ENCODE measurements at places on chromosomes 1 and 21. TPM values are rescaled to one million over a fixed set of nuclear protein-coding genes. Genes with fewer than 3 reads are reported as not detected.

Gene INAVA
- 152 TPM for total RNA-seq

GRCh38 chr21:33238146-33238545, 8.4 kb downstream of the IFNAR2 start:
- DNase-seq = no peak

Gene SLFNL1
- 0.60 TPM for total RNA-seq

GRCh38 chr1:165595246-165595938, 35.6 kb upstream of the MGST3 start:
- no peak for DNase-seq

DNA sequence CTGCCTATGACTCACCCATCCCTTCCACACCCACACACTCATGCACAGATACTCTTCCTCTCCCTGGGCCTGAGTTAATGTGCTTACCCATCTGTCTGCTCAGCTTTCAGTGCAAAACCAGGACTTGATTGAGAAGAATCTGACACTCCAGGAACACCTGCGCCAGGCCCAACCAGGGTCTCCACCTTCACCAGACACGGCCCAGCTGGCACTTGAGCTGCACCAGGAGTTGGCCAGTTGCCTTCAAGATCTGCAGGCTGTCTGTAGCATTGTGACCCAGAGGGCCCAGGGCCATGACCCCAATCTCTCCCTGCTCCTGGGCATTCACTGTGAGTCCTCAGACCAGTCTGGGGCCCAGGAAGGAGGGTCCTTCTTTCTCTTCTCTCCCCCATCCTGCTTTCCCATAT, 3.5 kb upstream of the SH3BGRL3 start:
- no peak for DNase-seq

DNA sequence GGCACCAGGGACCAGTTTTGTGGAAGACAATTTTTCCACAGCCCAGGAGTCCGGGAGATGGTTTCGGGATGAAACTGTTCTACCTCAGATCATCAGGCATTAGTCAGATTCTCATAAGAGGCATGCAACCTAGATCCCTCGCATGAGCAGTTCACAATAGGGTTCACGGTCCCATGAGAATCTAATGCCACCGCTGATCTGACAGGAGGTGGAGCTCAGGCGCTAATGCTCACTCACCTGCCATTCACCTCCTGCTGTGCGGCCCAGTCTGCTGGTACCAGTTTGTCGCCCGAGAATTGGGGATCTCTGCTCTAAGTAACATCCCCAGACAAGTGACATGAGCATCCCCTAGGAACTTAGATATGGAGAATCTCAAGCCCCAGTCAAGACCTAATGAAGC, 180.7 kb downstream of the COQ8A start:
- peak; percentile 23 for DNase-seq

- no peak for DNase-seq
Observed at GRCh38 chr1:154741741-154742495, 128.2 kb downstream of the KCNN3 start.

Gene ZNF593OS
- 0.29 TPM for total RNA-seq

- DNase-seq = no peak
Observed at GRCh38 chr1:99456536-99456935, 189.4 kb upstream of the PALMD start.

Gene AMY1B
- total RNA-seq = not detected

GRCh38 chr21:41597227-41597626, 89.3 kb upstream of the TMPRSS2 start:
- no peak for DNase-seq

GRCh38 chr21:43331111-43331961, 95.6 kb downstream of the SIK1 start:
- no peak for DNase-seq

- peak; percentile 77 for DNase-seq
Observed at GRCh38 chr1:58768971-58769808, 14.7 kb downstream of the JUN start.

- DNase-seq = no peak
Observed at GRCh38 chr1:151716771-151717631, at the start of gene CELF3. Gene CELF3, minus strand, starts transcription at chr1:151716803. Its CDS starts 783 bp downstream, at chr1:151716020.

DNA sequence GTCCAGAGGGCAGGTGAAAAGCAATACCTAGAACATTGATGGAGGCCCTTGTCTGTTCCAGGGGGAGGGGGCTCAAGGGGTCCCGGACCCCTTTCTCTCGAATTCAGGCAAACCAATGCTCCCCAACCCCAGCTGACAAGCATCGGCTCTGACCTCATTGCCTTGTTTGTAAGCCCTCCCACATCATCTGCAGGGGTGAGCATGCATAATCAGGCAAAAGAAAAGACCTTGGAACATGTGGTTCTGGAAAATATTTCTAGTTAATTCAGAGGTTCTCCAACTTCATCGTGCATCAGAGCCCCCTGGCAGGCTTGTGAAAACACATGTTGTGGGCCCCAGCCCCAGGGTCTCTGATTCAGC, 231.3 kb downstream of the TOMM20 start:
- DNase-seq = no peak

GRCh38 chr1:231041719-231042261, 1.7 kb upstream of the FAM89A start:
- DNase-seq = no peak

Gene KCNT2
- total RNA-seq = 6.0 TPM

DNA sequence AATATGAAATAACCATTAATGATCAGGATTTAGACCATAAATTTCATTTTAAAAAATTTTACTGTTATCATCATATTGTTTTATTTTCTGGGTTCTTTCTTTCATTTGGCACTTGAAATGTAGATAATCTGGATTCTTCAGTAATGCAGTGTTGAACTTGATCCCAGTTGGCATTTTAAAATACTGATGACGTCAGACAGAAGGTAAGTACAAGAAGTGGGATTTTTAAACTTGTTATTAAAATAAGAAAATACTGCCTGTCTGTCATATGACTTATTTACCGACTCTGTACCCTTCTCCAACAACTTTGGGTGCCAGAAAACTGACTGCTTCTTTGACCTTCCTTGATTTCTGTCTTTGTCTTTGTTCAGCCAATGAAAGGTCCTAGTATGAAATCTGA, 415.1 kb upstream of the NEGR1 start:
- DNase-seq = no peak

Gene BTBD8
- 8.5 TPM for total RNA-seq

DNA sequence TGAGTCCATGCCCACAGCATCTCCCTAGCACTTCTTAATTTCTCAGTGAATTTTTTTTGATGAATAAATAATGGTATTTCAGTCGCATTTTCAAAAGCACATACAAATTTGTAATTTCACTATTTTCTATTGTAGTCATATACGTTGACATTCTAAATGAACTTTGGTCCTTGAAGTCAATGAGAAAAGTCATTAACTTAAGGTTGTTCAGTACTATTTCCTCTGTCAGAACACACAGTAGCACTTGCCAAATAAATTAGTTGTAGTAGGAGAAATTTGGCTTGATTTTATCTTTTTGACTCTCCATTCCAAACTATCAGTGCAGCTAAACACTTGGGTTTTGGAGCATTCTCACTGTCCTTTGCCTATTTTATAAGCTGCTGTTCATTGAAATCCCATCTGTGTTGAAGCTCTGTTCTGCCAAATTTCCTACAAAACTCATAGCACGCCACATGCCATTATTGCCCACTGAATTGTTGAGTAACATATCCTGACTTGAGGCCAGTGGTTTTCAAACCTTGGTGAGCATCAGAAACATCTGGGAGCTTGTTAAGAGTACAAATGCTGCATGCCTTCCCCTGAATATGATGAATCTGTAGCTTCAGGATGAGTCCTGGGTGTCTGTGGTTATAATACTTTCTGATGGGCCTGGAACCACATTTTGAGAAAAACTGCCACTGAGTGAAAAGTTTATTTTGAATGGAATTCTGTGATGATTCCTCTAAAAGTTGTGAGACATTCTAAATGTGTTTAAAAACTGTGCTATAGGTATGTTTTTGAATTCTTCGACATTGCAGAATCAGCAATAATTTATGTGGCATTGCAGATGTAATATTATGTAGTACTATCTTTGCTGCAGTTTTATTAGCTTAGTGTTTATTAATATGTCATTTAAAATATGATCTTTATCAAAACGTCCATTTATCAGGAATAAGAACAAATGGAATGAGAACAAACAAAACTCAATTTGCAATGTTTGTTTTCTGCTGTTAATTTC, 78.9 kb downstream of the DNM3 start:
- DNase-seq = no peak

Gene ACTA1
- total RNA-seq = 0.17 TPM

Gene UCK2
- 27.2 TPM for total RNA-seq

Gene PRDM15
- total RNA-seq = 6.4 TPM
